ENCODE measurements at places on chromosomes 7 and 10.

GRCh38 chr10:19832699-19833098 is 16.5 kb downstream of the PLXDC2 start:
- DNase-seq = no peak

DNA sequence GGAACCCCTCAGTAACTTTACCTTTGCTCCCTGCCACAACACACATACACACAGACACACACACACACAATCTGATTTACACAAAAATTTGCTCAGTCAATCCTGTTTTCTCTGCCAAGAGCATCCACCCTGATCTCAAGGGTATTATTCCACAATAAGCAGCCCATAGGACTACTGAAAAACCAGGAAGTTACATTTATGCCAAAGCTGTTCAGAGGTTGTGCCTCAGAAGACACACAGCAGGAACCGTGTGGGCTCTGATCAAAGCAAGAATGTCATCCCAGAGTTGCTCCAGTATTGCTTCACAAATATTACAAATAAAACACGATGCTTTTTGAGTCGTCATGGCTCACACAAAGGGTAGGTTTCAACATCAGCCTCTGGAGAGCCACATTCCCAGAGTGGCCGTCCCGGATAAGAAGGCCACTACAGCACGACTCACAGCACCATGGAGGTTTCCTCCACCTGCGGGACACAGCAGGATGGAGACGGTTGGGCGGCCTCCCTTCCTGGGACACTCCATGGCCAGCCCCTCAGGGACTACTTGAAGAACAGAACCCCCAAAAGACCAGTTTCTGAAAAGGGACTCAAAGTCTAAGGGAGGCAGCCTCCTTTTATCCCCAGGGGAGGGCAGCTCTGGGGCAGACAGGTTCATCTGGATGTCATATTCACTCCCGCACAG is 1.6 kb downstream of the AIFM2 start:
- DNase-seq = no peak

GRCh38 chr10:70551971-70552422 is 50.5 kb downstream of the PRF1 start:
- no peak for DNase-seq

GRCh38 chr7:112173568-112173905 is 32.7 kb downstream of the DOCK4 start:
- DNase-seq = no peak

DNA sequence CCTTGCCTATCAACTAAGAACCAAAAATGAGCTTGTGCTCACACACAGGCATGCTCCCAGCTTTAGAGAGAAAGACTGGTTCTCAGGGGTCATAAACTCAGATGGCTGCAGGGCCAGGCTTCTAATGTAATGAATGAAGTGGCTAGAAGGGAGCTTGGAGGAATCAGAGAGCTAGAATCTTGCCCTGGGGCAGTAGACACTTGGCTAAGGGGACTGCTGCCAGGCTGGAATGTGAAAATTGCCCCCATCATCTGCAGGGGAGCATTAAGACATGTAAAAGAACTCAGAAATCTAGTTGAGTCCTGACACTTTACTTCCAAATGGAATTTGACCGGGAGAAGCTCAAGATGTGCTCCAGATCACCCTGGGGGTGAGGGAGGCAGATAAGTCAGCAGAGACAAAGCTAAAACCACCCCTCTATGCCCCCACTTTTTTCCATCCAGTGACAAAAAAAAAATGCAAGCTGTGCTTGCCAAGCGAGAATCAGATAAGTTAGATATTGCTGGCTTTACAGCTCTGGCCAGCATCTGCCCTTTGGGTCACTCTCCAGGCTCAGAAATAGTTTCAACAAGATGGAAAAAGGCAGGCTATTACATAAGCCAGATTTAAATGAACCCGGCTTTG is 2.3 kb upstream of the SLC16A9 start:
- DNase-seq = no peak

DNA sequence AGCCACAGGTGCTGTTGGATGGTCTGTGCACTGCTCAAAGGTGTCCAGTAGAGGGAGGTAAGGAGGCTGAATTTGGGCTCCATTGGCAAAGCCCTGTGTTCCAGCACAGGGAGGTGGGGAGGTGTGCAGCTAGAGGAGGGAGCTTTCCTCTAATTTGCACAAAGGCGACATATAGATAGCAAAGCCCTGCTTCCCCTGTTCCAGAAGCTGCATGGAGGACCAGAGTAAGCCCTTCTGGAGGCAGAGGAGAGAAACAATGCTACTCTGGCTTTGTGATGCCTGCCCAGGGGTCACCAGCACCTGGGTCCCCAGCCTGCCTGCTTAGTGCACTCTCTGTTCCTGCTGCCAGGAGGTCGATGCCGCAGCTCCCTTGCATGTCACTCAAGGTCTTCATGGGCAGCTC is 3.4 kb upstream of the ARHGAP22 start:
- no peak for DNase-seq

DNA sequence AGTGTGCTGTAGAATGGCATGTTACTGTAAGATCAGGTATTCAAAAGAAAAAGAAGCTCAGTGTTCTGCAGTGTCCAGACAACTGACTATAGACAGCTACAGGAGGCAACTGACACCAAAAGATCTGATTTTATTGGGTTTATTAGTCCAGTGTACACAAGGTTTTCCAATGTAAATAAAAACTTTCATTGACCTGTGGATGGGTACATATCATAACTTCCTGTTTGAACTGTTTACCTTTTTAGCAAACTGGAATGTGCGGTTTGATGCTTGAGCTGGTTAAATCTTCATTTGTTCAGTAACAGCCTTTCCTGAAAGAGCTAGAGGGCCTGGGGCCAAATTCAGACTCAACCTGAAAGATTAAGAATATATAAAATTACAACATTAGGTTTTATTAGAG is 172.6 kb upstream of the SP8 start:
- DNase-seq = no peak

GRCh38 chr10:72649291-72649690 is 23.4 kb upstream of the MICU1 start:
- no peak for DNase-seq

DNA sequence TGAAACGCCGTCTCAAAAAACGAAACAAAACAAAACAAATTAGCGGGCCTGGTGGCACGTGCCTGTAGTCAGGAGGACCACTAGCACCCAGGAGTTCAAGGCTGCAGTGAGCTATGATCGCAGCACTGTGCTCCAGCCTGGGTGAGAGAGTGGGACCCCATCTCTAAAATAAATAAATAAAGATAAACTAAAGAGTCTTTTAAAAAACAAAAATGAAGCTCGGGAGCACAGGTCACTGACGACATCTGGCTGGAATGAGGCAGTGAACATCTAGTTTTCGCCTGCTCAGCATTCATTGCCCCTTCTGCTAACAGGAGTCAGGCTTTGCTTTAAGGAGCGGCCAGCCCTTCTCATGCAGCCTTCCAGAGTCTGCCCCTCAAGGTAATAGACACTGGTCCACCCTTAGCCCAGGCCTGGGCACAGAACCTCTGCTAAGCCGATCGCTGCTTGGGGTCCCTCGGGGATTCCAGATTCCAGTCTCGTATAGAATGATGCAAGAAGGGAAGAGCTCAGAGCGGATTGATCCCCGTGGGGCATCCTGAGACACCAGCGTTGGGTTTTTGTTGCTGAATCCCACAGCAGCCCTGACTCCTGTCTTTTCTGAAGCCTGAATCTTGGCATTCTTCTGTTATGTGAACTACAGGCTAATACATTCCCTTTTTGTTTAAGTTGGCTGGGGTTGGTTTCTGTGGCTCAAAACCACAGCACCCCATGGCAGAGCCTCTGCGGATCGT is 14.2 kb upstream of the FOXK1 start:
- no peak for DNase-seq

DNA sequence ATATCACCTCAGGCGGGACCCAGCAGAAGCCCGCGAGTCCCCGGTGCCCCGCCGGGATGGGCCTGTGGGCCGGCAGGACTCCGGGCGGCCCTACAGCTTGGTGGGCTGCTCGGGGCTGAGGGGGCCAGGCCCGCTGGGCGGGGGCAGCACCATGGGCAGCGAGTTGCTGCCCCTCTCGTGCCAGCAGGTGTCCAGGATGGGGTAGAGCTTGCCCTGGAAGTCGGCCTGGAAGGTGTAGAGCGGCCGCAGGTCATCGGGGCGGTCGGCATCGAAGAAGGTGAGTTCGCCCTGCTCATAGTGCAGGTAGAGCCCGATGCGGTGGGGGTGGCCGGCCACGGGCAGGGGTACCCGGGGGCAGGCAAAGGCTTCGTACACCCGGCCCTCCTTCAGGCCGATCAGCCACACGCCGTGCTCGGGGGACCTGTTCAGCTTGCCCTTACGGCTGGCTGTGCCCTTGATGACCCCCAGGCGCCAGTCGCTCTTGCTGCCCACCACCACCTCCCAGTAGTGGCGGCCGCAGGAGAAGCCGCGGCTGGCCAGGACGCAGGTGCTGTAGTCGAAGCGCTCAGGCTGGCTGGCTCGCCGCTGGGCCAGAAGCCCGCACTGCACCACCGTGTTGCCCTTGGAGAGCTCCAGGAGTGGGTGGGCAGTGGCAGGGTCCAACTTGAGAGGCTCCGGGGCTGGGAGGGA is 4.3 kb upstream of the NSUN5 start:
- DNase-seq = no peak

- no peak for DNase-seq
Measured at GRCh38 chr7:18313965-18314364, 181.6 kb upstream of the HDAC9 start.

- DNase-seq = no peak
Measured at GRCh38 chr10:89078724-89079672, 88.4 kb downstream of the FAS start.

DNA sequence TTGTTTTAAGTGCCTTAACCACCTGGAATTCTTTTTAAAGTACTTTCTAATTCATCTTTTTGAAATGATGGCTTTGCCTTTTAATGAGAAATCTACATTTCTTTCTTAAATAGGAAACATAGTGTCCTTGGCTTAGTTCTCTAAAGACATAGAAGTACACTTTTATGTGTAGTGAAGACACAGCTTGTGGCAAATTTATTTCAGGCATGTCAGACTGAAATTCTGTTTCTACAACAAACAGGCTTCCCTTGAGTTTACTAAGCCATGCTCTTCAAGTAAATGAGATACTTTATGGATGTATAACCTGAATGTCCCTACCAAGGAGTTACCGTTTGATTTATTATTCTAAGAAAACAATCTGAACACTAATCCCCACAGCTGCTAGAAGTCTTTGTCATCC is 136.9 kb upstream of the MAGI2 start:
- no peak for DNase-seq

- DNase-seq = no peak
Measured at GRCh38 chr10:73218431-73219191, 28.4 kb downstream of the DNAJC9 start.

DNA sequence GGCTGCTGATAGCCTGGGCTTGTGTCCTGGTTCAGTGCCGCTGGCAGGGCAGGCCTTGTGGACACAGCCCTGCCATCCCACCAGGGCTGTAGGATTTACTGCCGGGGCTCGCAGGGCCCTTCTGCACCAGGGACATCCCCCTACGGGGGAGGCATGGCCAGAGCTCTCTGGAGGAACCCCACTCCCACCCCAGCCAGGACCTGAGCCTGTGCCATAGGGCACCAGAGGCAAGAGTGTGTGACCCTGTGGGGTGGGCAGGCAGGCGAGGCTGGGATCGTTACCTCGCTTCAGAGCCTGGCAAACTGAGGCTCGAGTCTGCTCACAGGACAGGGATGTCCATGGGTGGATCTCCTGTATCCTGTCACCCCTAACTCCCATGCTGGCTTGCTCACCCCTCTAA is 2.6 kb downstream of the LDB3 start:
- no peak for DNase-seq

DNA sequence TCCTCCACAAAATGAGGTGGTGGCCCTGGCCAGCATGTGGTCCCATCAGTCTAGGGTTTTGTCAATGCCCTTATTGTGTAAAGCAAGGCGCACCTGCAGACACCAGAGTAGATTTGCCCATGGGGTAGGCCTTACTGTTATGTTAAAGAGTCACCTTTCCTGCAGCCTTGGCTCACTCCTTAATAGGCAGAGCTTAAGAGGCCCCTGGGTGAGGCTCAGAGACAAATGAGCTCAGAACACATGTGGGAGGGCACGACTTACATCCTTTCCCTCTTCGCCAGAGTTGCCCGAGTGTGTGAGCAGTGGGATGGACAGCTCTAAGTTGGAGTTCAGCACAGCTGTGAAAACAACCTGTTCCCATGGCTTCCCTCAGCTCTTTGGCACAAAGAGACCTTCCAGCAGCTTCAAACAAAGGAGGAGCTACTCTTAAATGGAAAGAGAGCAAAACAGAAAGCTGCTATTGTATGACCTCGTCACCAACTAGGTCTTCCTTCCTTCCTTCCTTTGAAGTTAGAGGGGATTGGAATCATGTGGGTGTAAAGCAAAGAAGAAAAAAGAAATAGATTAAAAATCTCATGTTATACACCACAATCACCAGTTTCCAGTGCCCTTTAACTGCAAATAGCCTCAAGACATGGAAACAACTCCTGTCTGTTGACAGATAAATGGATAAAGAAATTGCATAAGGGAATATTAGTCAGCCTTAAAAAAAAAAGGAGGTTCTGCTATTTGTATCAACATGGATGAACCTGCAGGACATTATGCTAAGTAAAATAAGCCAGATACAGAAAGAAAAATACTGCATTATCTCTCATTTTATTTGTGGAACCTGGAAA is 11.9 kb upstream of the XPNPEP1 start:
- DNase-seq = no peak
